Activated CD4-positive, alpha-beta T cell treated with anti-CD3 and anti-CD28 coated beads for 24 hours (primary cell): ENCODE measurements at places on chromosomes 2 and 18.

GRCh38 chr2:205719847-205720246 is 37.5 kb downstream of the NRP2 start:
- no peak for DNase-seq

DNA sequence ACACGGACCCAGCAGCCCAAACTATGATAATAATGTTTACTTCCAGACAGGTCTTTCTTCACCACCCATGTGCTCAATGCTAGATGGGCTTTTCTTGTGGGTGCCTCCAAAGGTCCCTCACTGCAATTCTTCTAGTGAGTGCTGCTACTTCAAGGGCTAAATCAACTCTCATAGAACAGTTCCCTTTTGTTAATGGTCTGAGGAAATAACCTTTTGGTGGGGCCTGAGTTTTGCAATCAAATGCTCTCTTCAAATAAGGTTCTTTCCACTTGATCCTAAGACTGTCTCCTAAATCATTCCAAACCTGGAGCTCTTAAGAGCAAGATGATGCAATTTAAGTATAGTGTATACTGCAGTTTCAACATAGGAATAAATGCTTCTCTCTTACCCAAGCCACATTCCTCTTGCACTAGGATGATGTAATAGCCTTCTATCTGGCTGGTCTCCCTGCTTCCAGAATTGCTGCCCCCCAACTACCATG is 6.0 kb downstream of the NEMP2 start:
- no peak for DNase-seq

- no peak for DNase-seq
Observed at GRCh38 chr2:127065299-127065939, 41.5 kb downstream of the BIN1 start.

GRCh38 chr2:200086911-200087310 is 131.5 kb downstream of the MAIP1 start:
- DNase-seq, result no peak

DNA sequence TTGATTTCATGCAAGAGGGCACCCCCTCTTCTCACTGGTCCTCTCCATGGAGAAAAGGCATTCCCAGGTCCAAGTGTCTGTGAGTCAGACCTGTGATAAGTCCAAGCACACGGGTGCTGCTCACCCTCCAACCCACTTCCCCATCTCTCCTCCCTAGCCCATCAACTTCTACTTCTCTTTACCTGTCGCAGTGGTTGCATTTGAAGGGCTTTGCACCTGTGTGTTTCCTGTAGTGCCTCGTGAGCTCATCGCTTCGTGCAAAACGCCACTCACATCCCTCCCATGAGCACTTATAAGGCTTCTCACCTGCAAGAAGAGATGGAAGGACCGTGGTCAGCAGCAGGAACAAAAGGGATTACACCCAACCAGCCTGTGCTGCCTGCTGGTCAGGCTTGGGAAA is 77.5 kb downstream of the KLF7 start:
- DNase-seq, result no peak

DNA sequence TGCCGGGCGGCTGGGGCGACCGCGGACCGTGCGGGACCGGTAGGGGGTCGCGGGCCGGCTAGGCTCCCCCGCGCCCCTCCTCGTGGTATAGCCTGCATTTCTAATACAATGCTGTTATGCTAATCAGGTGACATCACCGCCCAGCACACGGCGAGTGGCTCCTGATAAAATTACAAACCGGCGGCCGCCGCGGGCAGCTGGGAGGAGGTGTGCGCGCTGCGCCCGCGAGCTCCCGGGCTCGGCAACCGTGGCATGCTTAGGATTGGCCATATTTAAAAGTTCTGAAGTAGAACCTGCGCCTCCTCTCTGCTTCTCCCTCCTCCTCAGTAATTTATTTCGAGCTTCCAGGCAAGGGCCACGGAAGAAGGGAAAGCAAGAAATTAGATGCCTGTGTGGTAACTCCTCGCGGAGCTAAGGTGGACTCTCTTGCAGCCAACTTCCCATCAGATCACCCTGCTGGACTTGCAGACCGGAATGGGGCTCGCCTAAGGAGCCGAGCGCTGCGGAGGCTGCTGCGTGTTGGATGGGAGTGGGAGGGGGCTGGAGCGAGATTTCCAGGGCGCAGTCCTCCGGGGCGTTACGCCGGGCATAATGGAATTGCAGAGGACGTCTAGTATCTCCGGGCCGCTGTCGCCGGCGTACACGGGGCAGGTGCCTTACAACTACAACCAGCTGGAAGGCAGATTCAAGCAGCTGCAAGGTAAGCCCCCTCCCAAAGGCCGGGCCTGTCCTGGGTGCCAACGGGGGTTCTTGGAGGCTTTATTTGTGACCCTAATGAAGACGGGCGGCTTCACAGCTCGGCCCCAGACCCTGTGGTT is 102.3 kb downstream of the SPTBN1 start:
- peak; percentile 48 for DNase-seq

DNA sequence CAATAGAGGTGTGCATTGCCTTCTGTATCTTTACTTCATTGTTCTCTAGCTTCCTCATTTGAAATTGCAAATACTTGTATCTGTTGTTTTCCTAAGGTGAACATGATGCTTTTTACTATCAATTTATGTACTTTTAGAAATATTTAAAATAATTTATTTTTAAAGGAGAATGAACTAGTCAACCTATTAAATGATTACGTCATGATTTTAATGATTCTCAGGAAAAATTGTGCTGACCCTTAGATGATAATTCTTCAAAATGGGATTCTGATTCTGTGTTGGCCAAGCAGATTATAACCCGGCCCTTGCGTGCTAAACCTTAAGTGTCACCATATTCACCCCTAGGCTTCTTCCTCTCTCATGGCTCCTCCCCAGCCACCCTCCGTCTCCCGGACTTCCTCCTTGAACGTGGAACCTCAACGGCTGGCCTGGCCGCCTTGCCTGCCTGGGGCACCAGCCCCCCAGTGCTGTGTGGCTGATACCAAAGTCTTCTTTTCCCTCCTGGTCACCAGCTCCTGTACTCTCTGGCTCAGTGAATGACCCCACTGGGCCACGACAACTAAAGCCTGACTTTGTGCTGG is 292.0 kb downstream of the GBX2 start:
- DNase-seq, result no peak

- no peak for DNase-seq
Observed at GRCh38 chr2:176508984-176509740, 239.9 kb downstream of the MTX2 start.

- DNase-seq, result no peak
Observed at GRCh38 chr2:79717364-79718007, 204.6 kb downstream of the CTNNA2 start.

DNA sequence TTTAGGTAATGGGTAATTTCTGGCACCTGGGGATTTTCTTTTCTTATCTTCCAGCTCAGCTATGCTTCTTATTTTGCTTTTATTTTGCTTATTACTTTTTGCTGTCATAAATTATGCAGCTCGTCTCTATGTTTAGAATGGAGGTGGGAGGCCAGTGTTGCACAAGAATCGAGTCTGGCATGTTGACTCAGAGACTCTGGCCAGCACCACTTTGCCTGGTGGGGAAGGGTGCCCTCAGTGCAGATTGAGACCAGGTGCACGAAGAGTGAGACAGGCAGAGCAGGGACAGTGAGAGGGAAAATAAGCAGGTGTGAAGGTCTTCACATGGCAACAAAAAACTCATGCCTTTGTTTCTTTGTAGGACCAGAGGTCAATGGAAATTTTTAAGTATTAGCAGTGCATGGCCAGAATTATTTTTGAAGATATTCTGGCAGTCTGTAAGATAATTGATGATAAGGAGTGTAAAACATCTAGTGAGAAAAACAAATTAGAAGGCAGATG is 59.2 kb upstream of the SLC5A7 start:
- no peak for DNase-seq
